Jurkat, Clone E6-1 (cell line): ENCODE measurements at places on chromosomes 16 and 17.
A peak's percentile ranks its signal among the peaks of the same experiment; 100 is the strongest.

DNA sequence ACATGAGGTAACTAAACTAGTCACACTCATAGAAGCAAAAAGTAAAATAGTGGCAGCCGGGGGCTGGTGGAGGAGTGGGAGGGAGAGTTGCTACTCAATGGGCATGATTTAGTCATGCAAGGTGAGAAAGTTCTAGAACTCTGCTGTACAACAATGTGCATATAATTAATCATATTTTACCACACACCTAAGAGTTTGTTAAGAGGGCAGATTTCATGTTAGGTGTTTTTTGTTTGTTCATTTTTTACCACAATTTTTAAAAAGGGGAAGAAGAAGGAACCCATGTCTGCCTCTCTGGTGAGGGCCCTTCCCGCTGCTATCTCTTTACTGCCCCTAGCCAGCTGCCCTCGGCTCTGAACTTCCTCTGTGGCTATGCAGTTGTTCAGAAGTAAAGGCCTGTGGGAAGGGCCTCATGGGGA lies 11.2 kb downstream of the CD300LB start:
- no peak for DNase-seq

- DNase-seq, result peak; percentile 87
Measured at GRCh38 chr17:66200685-66201092, 8.8 kb upstream of the CEP112 start.

DNA sequence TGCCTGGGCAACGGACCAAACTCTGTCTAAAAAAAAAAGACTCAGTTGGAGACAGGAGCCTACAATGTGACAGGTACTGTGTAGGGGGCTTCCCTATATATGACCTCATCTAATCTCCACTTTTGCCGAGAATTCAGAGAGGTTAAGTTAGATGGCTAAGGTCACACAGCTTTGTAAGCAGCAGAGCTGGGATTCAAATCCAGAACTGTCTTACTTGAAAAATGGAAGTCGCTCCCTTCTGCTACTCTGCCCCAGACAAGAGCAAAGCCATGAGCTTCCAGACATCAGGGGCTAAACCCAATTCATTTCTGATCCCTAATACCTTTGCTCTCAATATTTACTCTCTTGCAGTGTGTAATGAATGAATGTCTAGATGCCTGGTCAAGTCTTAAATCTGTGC lies 41.5 kb upstream of the ABCC12 start:
- DNase-seq, result no peak

DNA sequence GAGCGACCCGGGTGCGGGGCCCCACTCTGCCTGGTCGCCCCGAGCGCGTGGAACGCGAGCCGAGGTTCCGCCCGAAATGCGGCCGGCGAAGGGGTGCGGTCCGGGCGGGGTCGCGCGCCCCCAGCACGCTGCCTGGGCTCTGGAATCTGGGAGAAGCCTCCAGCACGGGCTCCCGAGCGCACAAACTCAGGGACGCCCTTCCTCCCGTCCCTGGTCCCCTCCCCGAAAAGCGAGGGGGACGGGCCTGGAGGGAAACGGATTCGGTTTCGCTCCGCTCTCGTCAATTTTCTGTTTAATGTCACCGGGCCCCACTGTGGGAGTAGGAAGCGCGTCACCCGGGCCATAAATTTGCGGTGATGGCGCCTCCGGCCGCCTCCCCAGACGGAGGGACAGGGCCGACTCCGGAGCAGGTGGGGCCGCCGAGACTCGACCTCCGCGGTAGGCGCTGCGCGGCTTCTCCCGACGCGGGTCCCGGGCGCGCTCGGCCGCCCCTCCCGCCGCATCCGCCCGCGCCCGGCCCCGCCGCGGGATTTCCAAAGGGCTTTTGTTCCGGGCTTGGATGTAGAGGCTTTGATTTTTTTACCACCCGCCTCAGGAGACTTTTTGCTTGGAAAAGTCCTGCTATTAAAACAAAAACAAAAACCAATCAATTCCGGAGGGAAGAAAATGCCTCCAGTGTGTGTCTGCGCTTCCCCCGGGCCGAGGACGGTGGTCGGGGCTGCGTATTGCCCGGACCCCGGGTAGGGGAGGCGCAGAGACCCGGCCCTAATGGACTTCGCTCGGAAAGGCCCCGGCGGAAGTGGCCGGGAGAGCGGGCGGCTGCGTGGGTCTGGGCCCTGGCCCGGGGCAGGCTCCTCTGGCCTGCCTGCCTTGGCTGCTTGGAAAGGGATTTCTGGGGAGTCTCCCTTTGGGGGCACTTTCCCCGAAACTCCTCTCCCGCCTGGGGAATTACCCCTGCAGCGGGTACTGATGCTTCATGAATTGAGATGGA lies 7.9 kb upstream of the BAHCC1 start:
- DNase-seq, result no peak

DNA sequence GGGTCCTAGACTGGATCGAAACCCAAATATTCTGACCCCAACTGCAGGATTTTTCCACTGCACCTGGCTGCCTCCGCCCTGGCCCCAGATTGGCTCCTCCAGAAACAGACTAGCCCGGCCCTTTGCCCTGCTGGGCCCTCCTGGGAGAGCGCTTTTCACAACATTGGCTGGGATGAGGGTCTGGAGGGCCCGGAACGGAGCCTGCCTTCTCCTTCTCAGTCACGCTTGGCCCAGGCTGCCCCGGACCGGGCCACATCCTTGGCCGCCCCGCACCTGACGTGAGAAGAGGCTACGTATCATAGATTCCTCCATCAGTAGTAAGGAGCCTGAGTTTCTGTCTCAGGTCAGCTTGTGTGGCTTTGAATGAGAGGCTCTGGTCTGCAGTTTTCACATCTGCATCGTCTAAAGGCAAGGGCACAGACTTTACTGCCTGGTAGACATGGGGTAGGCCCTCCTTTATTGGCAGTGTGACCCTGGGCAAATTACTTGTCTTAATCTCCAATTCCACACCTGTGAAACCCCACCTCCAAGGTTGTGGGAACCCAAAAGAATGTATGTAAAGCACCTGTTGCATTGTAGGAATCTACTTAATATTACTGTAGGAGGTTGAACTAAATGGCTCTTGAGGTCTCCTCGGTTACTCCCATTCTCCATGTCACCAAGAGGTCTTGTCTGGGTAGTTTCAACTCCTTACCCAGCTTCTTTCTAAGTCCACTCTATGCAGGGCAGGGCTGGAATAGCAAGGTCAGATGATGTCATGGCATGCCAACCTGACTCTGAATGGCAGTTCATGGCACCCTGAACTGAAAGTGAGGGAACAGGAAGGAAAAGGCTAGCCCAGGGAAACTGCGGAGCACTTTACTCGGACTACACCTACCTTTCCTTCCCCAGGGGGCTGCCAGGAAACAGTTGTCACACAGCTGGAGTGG lies 661 bp downstream of the LRRC3C start:
- no peak for DNase-seq

DNA sequence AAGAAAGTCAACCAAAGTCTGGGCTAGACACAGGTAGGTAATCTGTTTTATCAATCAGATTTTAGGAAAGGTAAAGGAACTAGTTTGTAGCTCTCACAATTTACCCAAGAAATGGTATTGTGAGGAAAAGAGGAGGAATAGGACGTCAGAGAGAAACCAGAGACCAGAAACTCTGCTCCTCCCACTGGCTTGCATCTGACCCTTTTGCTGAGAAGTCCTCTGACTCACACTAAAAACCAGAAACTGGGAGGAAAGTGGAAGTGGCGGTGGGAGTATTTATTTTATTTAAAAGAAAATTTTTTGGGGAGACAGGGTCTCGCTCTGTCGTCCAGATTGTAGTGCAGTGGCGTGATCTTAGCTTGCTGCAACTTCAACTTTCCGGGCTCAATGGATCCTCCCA lies 38.0 kb upstream of the MNT start:
- DNase-seq, result no peak

DNA sequence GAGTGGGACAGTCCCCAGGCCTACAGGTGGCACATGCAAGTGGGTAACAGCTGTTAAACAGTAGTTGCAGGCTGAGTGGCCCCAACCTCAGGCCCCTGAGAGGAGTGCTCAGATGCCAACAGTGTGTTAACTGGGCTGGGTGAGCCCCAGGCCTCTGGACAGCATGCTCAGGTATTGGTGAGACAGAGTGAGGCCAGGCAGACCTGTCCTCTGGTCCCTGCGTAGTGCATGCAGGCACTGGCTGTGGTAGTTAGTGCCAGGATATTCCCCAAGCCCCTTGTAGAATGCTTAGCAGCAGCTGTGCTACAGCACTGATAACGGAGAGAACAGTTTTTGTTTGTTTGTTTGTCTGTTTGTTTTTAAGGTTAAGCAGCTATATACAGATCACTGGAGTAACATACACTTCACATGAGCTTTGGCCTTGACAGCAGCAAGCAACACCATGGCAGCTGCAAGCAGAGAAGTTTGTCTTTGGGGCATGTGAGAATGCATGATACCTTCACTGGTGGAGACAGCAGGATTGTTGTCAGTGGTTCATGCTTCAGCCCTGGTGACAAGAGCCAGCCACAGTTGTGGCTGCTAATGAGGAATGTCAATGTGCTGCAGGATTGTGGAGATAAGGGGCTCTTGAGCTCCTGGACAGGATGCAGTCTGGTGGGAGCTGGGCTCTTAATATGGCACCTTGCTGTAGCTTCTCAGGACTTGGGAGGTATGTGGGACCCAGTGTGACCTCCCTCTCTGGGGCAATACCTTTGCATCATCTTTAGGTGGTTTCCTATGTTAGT lies 614.4 kb downstream of the CDH11 start:
- DNase-seq, result no peak

DNA sequence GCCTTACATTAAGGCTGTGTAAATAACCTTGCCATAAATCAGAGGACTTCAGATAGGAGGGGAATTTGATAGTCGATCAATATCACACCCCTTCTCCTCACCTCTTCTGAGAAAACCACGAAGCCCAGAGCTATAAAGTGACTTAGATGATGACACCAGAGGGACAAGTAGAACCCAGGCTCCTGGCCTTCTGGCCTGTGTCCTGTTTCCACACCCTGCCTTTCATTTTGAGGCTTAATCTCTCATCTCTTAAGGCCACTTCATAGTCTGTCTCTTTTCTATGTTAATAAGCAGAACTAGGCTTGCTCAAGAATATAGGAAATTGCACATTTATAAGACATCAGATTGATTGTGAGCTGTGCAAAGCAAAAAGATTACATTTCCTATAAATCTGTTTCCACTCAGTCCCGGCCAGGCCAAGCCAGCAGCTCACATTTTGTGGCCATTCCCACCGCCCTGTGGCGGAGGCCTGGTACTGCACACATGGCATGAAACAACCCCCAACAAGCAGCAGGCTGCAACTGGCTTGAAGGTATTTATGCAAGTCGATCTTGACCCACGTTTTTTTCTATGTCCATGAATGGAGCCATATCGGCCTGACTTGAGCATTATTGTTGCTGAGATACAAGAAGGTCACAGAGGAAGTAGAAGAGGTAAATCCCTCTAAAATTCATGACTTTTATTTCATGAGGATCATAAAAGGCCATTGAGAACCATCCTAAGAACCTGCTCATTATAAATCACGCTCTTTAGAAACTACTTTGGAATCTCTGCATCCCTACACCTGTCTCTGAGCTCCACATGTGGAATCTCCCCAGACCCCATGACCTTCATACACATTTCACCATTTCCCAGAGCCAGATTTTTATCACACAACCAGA lies 93.7 kb downstream of the PMP22 start:
- peak; percentile 42 for DNase-seq

- no peak for DNase-seq
Measured at GRCh38 chr16:56767024-56767423, 37.1 kb downstream of the NUP93 start.

DNA sequence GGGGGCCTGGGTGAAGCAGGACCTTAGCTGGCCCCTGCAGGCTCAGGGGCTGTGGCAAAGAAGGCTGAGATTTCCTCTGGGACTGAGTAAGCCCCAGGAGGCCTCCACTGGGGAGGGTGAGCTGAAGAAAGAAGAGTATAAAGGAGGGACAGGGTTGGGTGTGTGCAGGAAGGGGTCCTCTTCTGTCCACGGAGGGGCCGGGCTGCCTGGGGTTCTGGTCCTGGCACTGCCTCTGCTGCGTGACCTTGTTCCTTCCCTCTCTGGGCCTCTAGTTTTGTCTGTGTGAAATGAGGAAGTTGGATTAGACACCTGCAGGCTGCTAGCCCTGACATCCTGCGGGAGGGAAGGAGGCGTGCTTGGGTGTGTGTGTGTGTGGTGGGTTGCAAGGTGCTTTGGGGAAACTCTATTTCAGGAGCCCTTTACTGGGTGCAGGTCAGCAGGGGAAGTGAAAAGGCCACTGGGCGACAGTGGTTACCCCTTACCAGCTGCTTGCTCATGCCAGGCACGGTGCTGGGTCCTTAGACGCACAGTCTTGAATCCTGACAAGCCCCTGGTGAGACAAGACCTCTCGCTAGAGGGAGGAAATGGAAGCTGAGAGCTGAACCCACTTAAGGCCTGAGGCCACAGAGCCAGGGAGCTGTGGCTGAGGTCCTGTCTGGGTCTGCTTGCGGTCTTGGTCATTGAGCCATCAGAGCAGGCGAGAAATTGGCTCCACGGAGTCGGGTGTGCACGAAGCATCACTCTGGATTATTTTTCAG lies 60.7 kb downstream of the OR1D5 start:
- DNase-seq, result peak; percentile 23

- no peak for DNase-seq
Measured at GRCh38 chr16:87264634-87265033, 52.6 kb downstream of the C16orf95 start.

DNA sequence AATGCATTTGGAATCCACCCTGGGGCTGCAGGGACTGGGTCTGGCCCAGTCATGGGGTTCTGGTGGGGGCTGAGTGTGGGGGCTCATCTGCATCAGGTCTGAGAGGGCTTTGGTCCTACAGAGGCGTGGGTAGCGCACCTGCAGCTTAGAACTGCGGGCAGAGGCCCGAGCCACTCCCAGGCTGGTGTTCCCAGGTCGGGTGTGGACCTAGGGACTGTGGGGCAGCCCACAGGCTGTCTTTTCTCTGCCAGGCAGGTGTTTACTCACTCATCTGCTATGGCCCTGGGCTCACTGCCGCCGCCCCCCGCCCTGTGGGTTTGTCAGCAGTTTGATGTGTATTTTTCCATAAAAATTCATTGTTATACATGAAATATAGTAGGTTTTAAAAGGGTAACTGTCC lies 27.0 kb upstream of the DOC2B start:
- DNase-seq, result no peak

DNA sequence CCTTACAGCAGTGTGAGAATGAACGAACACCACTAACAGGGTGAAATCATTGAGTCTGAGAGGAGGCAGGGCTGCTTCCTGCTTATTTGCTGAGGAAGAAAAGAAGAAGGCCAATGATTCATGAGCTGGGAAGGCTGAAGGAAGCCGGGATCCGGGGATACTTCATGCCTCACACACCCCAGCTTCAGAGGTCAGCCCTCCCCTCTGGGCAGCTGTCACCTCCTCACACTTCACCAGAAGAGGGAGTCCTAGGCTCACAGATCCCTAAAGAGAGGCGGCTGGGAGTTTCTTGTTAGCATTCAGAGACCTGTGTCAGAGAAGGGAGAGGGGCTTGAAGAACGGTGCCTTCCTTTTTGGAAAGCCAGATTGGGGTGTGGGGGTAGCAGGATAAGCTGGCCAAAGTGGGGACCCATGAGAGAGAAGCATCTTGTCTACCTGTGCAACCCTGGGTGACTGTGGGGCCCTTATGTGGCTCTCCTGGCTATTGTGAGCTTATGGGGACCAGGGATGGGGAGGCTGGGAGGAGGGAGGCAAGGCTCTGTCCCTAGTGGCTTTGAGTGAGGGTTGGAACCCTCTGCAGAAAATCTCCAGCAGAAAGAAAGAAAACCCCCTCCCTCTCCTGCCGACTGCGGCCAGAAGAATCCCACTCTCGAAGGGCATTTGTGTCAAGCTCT lies 94.6 kb downstream of the RGS9 start:
- peak; percentile 55 for DNase-seq

GRCh38 chr17:35374766-35375344 lies 1.4 kb upstream of the SLFN11 start:
- DNase-seq, result no peak

GRCh38 chr17:79711715-79712305 lies 18.9 kb upstream of the ENPP7 start:
- no peak for DNase-seq

GRCh38 chr17:76658242-76658662 lies 14.7 kb upstream of the ST6GALNAC1 start:
- no peak for DNase-seq
